ENCODE measurements at places on chromosomes 3 and 15. TPM values are rescaled to one million over a fixed set of nuclear protein-coding genes. Genes with fewer than 3 reads are reported as not detected.

CELF6 gene
- 1.3 TPM for total RNA-seq

CSTA gene
- 0.73 TPM for total RNA-seq

CCR9 gene
- total RNA-seq = not detected

ANKDD1A gene
- 1.4 TPM for total RNA-seq

ARGFX gene
- not detected for total RNA-seq

TICRR gene
- 0.05 TPM for total RNA-seq

CADM2 gene
- total RNA-seq = 1.2 TPM
